Activated CD8-positive, alpha-beta memory T cell treated with anti-CD3 and anti-CD28 coated beads for 48 hours (primary cell): ENCODE measurements at places on chromosomes 5 and 9.

DNA sequence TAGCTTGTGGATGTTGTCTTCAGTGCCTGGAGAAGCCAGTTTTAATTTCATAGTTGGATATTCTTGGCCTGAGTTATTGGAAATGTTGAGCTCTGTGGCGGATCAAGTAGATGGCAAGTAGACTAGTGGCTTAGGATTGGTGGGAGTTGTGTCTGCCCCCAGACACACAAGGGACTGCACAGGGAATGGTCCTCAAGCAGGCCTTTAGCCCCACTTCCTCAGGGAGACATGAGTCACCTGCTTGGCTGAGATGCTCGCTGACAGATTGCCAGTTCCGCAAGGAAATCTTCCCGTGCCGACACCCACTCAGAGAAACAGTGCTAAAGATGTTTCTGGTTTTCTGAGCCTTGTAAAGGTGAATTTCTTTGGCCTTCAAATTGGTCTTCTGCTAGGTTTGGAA lies 18.8 kb upstream of the CATSPER3 start:
- no peak for DNase-seq

DNA sequence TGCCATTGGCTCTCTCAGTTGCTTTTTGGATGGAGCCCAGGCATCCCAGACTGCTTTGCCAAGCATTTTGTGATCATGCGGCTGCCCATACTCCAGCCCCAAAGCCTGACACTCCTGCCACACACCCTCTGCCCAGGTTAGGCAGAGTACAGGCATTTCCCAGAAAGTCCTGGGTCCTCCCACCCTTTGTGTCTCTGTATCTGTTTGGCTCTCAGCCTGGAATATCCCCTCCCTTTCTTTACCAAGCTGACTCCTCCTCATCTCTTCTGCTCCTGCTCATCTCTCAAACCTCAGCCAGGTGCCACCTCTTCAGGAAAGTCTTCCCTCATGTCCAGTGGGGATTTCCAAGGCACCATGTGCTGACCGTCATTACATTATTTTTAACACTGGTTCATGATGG lies 14.3 kb upstream of the SH3RF2 start:
- no peak for DNase-seq

- no peak for DNase-seq
Measured at GRCh38 chr9:3277200-3277599, 248.6 kb downstream of the RFX3 start.

GRCh38 chr9:15982182-15982581 lies 429.3 kb downstream of the CCDC171 start:
- DNase-seq: no peak

- DNase-seq: no peak
Measured at GRCh38 chr5:111228520-111229220, 4.5 kb downstream of the CAMK4 start.

GRCh38 chr9:114061292-114061691 lies 16.8 kb downstream of the AMBP start:
- DNase-seq: no peak

GRCh38 chr9:72583370-72583769 lies 62.0 kb downstream of the TMC1 start:
- no peak for DNase-seq

DNA sequence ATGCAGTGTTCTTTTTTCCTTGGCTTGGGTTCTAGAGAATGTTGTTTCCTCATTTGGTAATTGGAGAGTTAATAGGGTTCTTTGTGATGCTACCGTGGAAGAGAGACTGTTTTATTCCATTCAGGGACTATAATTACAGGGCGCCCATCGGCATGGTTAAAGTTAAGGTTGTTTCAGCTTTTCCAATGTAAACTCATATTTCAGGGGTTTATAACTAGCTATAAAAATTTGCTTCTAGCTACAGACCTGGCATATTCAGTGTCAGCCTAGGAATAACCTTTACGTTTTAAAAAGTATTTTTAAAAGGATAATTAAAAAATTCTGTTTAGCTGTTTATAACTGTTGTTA lies 99.1 kb downstream of the AOPEP start:
- DNase-seq: no peak

- no peak for DNase-seq
Measured at GRCh38 chr5:38846379-38847011, 683 bp downstream of the OSMR start.

- DNase-seq: no peak
Measured at GRCh38 chr9:105141146-105141975, 103.1 kb upstream of the SLC44A1 start.

DNA sequence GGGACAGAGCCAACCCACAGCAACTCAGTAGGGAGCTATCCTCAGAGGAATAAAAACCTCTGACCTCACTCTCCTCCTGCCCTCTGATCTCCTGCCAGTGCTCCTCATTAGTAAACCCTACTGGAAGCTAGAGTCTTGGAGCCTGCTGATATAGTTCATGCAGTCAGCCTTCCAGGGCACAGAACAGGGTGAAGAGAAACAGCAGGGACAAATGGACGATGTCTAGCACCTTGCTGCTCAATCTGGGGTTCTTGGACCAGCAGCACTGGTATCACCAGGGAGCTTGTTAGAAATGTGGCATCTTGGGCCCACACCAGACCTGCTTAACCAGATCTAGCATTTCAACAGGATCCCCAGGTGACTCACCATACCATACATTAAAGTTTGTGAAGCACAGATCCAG lies 5.5 kb upstream of the GALNT12 start:
- DNase-seq: no peak

DNA sequence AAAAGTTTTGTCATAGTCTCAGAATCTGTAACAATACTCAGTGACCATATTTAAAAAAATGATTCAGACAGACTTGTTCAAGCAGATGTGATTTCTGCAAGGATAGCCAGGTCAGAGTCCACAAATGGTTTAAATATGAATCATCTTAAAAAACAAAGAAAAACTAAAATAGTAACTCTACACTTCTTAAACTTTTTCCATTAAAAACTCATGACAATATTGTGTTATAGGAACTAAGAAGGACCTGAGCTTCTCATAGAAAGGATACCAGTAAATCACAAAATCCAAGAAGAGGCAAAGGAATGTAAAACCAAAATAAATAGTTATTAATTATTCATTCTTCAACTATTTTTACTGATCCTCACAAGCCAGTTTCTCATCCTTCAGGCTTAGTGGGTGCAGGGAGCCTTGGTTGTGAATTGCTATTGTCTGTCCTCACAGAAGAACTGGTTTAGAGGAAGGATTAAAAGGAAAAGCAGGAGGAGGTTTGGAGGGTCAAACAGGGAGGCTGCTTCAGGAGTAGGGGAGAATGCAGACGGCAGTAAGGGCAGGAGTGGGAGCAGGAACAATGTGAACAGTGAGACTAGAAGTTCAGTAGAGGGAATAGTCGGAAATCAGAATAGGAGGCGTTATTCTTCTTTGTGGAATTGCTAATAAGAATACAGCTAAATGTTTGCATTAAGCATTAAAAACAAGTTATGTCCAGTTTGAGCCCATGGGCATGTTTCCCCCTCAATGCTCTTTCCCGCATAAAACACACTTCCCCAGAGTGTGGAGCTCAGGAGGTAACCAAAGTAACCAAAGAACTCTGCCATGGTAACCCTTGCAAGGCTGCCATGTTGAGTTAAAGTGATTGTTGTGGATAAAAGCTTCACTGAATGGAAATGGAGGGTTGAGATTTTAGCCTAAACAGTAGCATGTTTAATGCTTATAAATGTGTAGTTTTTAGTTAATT lies 110.7 kb downstream of the CCDC192 start:
- DNase-seq: no peak

- DNase-seq: no peak
Measured at GRCh38 chr5:151902215-151902614, 22.4 kb downstream of the GLRA1 start.

GRCh38 chr9:107566611-107567061 lies 77.1 kb upstream of the KLF4 start:
- no peak for DNase-seq

GRCh38 chr9:89497257-89497963 lies 503 bp downstream of the SEMA4D start:
- DNase-seq: no peak

DNA sequence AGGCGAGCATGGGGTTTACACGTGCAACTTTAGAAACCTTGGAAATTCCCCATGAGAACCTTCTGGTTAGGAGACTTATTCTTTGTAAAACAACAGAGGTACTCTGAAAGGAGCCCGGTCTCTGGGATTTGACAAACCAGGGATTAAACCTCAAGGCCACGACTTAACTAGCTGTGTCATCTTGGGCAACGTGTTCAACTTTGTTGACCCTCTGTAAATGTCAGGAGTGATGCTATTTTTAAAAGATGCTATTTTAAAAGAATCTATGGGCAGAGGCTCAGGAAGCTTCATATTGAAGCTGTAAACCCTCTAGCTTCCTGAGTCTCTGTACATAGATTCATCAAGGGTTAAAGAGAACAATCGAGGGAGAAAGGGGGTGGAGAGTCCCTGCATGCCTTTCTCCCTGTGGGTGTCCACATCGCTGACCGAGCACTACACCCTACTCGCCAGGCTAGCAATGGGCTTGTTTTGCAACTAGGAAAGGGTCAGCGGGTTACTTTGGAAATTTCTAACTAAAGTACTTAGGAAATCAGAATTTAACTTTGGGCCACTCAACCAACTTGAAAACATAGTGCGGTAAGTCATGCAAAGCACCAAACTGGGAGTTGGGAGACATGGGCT lies 2.1 kb downstream of the SLC36A2 start:
- no peak for DNase-seq

DNA sequence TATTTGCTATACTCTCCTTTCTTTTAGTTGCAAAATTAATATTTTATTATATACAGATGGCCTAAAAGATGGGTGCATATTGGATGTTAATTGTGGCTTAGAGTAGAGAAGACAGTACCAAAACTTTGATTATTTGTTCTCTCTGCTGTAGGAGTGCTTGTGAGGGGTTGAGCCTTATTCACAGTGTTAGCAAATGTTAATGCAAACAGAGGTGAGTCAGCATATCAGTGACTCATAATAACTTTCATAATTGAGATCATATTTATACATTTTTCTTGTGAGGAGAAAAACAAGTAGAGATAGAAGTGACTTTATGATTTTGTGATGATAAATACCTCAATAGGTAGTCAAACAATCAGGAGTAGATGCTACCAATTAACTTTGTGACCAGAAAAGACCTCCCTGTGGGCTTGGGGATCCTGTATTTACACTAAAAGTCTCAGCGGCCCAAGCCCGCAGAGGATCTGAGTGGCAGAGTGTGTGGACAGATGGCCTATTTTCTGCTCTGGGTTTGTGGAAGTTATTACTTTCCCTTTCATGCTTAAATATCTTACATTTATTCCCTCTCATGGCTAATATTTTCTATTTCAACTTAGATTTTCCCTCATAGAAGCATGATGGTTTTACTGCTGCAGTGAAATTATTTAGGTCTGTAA lies 226.5 kb downstream of the TAF11L14 start:
- DNase-seq: no peak

- DNase-seq: no peak
Measured at GRCh38 chr9:109817846-109818472, 38.0 kb downstream of the PALM2AKAP2 start.

- no peak for DNase-seq
Measured at GRCh38 chr5:95768731-95769130, 37.6 kb downstream of the RHOBTB3 start.

DNA sequence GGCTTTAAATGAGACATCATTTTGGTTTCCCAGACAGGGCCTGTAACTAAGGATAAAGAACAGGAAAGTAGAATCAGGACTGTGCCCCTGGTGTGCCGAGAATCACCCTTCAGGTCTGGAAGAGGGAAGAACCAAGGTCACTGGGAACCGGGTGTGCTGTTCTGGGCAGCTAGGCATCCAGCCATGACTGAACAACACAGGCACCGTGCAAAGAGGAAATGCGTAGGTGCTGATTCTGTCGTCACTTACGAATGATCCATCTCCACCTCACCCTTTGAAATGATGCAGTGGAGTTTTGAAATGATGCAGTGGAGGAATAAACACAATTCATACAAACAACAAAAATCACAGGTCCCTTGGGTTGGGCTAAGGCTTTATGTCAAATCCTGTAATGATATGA lies 64.4 kb downstream of the MAP1B start:
- no peak for DNase-seq

DNA sequence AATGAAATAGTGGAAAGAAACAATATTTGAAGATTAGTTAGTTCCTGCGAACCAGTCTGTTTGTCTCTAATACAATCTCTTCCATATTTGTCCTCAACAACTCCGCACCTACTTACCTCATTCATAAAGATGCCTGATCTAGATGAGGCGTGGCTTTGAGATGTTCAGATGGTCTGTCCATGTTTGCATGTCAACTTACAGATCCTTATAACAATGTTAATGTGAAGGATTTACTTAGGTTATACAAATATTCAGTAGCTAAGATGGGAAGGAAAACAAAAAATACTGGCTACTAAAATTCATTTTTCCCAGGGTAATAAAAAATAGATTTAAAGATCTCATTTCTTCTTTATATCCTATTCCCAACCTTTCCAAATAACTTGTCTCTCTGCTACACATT lies 8.3 kb downstream of the CDC14B start:
- no peak for DNase-seq

DNA sequence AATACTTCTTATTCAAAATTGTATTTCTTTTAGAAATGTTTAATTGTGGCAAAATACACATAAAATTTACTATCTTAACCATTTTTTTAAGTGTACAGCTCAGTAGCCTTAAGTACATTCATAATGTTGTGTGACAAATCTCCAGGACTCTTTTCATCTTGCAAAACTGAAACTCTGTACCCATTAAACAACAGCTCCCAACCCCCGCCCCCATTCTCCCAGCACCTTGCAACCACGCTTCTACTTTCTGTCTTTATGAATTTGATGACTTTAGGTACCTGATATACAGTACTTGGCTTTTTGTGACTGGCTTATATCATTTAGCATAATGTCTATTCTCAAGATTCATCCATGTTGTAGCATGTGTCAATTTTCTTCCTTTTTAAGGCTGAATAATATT lies 2.8 kb upstream of the IL5 start:
- DNase-seq: no peak

GRCh38 chr9:73906671-73907070 lies 590.5 kb upstream of the RORB start:
- no peak for DNase-seq

GRCh38 chr5:157917491-157917890 lies 58.5 kb upstream of the CLINT1 start:
- DNase-seq: no peak

- DNase-seq: no peak
Measured at GRCh38 chr5:75054134-75054930, 2.0 kb upstream of the GCNT4 start.

- DNase-seq: no peak
Measured at GRCh38 chr5:14869233-14869632, 2.3 kb downstream of the ANKH start.
